Ecto neural progenitor cell (in vitro differentiated cells): ENCODE measurements at places on chromosomes 1 and 21.

DNA sequence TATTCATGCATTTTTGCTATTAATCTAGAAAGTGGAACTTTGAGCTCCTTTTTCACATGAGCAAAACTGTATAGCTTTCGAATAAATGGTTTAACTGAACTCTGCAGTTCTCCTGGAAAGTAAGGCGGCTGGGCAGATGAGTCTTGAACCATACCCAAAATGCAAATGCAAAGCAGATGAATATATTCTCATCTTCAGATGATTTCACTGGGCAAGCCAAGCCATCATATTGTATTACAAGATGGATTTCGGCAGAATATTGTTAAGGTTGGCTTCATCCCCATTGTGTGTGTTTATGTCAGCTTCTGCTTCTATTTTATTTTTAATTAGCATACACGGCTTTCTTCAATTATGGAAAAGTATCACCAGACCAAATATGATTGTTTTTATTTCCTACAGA, 209.6 kb downstream of the GREM2 start:
- no peak for DNase-seq

- peak; percentile 60 for DNase-seq
These were observed at the start of gene SLC37A1 for GRCh38 chr21:42513151-42513984. Gene SLC37A1 (plus strand): TSS chr21:42513852. CDS start chr21:42518455, 4,603 bp downstream.

DNA sequence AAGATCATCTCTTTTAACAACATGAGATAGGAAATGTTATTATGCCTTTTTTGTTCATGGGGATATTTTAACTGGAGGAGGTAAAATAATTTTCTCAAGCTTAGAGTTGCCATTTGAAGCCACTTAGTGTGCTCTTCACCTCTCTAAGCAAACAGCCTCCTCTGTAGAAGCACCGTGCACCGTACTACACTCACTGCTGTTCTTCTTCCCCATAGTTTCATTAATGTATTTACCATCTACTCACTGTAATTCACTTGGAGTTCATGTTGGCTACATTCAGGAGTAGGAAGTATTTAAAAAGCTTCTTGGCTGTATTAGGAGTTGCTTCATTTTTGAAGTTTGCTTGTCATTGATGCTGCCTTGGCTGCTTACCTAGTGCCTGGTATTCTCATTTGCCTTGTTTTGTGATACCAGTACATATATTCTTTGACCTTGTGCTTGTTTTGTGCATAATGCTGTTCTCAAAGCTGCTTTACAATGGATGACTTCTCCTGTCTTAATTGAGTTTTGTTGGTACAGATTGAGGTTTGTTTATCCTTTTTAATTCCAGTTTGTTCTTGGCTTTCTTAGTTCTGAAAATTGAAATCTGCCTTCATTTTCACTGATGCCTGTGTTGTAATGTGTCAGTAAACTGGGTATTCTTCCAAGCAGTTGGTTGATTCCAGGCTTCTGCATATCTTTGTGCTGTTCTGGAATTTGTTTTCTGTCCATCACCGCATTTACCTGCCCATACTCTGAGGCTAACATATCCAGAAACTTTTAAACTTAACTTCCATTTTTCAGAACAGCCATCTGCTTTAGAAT, 240.4 kb downstream of the HMCN1 start:
- no peak for DNase-seq

DNA sequence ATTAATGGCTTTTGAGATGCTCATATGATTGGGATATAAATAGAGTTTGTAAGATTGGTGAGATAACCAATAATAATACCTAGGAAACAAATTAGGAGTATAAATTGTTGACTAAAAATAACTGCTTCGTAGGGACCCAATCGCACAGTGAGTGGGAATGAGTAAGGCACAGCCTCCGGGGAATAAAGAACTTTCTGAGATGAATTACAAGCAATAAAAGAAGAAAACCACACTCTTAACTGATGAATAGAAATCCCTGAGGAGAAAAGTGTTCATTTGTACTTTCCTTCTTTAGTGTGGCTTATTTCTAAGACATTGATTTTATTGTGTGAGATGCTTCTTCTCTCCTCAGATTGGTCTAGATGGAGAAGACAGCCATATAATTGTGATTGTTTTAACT, 443.4 kb upstream of the PRMT6 start:
- DNase-seq, result no peak

- no peak for DNase-seq
These were observed 8.7 kb downstream of the CAPZB start for GRCh38 chr1:19476450-19477190.

DNA sequence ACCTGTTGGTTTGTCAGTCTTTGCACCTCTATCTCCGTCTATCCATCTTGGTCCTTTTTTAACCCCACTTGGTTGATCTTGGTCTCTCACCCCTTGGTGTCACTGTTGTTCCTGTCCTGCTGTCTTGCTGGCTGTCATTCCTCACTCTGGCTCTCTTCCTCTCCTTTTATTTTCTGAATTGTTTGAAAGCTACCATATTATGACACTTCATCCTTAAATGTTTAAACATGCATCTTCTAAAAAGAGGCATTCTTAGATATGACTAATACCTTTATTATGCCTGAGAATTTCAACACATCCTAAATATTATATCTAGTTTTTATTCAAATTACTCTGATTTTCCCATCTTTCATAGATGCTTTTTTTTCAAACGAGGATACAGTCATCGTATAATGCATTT, 37.0 kb downstream of the BACH1 start:
- no peak for DNase-seq
